ENCODE measurements at places on chromosomes 2 and 18. TPM values are rescaled to one million over a fixed set of nuclear protein-coding genes. Genes with fewer than 3 reads are reported as not detected.

DNA sequence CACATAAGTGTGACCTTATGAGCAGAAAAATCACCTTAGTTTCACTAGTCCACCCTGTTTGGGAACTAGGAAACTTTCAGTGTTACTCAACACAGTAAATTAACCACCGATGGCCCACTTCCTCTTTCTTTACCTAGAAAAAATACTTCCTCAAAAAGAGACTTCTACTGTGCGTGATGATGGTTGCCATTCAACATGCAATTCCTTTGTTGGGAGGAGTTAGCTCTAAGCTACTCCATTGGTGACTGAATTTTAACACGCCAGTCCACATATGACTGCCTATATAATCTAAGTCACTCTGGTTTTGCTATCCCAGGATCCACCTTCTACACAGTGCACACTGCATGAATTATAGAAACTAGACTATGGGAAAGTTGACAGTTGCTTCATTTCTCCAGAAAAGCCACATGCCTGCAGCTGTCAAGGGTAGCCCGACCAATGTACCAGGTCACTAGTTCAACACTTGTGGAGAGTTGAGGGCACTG lies 47.8 kb upstream of the REG3G start:
- DNase-seq, result peak; percentile 79

GRCh38 chr18:62828852-62829251 lies 113.5 kb downstream of the PHLPP1 start:
- no peak for DNase-seq

The AKAIN1 gene
- not detected for polyA plus RNA-seq

DNA sequence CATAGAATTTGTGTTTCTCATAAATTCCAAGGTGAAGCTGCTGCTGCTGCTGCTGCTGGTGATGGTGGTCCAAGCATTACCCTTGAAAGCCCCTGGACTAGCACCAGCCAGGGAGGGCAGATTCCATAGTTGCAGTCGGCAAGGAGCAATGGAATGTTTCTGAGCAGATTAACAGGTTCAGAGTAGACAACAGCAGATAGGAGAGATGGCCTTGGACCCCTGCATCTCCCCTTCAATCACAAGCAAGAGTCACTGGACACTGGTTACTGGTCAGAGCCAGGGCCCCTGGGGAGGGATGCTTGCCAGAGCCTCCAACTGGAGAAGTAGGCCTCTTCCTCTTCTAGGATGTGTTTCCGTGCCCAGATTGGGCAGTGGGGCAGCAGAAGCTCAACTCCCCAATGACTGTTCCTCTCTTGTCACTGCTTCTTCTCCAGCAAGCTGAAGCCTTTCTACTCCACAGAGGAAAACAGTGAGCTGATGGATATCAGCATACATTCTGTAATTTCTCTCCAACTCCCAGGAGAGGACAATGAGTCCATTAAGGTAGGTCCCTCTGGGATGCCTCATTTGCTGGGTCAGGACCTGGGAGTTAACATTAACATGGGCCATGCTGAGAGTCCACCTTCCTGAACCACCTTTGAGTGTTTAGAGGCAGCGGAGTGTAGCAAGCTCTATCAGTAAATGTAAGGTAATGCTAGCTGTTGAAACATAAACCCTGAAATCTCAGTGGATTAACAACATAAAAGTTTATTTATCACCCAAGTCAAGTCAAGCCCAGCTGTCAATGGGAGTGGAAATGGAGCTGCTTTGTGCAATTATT lies 35.3 kb downstream of the MROH2A start:
- DNase-seq, result no peak

- DNase-seq, result no peak
Measured at GRCh38 chr2:168858146-168858545, 32.1 kb downstream of the SPC25 start.

- DNase-seq, result no peak
Measured at GRCh38 chr2:109352056-109352897, 223.3 kb downstream of the SH3RF3 start.

The EPB41L3 gene
- 0.27 TPM for polyA plus RNA-seq

GRCh38 chr2:44708661-44709000 lies 232.9 kb upstream of the SIX3 start:
- no peak for DNase-seq

GRCh38 chr18:24500217-24500616 lies 39.8 kb downstream of the HRH4 start:
- DNase-seq, result no peak

The HOXD12 gene
- not detected for polyA plus RNA-seq

- DNase-seq, result no peak
Measured at GRCh38 chr2:34011684-34012083, 412.6 kb upstream of the FAM98A start.

DNA sequence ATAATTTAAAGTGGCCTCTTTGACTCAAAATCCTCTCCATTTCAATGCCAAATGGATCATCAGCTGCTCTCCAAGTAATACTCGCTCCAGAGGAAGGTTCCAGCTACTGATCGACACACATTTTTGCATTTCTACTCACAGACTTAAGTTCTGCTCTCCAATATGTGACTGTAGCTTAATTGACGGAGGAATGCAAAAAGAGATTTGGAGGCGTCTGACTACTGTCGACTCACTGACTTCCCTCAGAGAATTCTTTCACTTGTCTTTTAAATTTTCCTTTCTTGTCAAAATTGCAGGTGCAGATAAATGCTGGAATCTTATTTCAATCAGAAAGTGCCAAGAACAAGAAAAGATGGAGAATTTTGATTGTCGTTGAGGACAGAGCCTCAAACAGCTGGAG lies 84.1 kb upstream of the PAPOLG start:
- no peak for DNase-seq

The APLF gene
- 2.8 TPM for polyA plus RNA-seq

DNA sequence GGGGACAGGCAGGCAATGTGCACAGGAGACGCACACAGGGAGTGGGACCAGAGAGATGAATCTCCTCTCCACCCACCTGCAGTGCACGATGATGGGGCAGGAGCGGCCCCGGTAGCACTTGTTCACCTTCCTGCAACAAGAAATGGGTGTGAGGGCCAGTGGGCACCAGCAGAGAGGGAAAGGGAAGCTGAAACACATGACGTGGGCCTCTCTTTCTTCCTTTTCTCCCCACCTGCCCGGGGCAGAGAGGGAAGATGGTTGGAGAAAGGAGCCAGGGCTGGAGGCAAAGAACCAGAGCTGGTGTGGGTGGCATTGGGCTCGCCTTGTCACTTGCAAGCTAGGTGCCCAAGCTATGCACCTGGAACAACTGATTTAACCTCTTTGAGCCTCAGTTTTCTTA lies 12.2 kb downstream of the DNAJB2 start:
- DNase-seq, result no peak

DNA sequence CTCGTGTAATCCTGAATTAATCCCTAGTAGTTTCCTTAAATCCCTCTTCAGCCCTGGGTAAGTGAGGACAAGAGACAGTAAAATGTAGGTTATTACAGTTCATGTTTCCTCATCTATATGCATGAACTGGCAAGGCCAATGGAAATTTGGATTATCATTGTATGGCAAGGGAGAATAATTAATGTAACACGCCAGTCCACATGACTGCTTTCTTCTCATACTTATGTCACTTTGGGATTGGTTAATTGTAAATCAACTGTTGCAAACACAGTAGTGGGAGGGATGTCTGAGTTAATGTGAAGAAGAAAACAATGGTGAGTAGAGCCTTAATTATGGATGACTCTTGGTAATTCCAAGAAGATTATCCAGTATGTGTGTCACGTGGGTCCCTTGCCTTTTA lies 1.7 kb upstream of the SERPINB7 start:
- no peak for DNase-seq

The ARHGAP15 gene
- 65.9 TPM for polyA plus RNA-seq

The SS18 gene
- 67.1 TPM for polyA plus RNA-seq

The SLC16A14 gene
- polyA plus RNA-seq, result 4.6 TPM

DNA sequence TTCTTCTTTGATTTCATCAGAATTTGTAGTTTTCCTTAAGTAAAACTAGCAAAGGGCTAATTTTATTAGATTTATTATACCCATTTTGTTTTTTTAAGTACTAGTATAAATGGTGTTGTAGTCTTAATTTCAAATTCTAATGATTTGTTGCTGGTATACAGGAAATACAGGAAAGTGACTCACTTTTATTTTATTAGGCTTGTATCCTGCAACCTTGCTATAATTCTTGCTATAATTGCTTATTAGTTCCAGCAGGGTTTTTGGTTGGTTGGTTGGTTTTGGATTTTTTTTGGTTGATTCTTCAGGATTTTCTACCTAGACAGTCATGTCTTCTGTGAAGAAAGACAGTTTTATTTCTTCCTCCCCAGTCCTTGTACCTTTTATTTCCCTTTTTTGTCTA lies 110.6 kb upstream of the IL1R2 start:
- no peak for DNase-seq

The USP37 gene
- 12.1 TPM for polyA plus RNA-seq

DNA sequence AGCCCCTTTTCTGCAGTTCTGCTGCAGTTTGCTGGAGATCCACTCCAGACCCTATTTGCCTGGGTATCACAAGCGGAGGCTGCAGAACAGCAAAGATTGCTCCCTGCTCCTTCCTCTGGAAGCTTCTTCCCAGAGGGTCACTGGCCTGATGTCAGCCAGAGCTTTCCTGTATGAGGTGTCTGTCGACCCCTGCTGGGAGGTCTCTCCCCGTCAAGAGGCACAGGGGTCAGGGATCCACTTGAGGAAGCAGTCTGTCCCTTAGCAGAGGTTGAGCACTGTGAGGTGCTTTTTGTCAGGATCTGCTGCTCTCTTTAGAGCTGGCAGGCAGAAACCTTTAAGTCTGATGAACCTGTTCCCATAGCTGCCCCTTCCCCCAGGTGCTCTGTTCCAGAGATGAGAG lies 42.0 kb upstream of the MYL1 start:
- DNase-seq, result no peak

Data from GM12878 (cell line).